ENCODE measurements at places on chromosomes 6 and 20.

DNA sequence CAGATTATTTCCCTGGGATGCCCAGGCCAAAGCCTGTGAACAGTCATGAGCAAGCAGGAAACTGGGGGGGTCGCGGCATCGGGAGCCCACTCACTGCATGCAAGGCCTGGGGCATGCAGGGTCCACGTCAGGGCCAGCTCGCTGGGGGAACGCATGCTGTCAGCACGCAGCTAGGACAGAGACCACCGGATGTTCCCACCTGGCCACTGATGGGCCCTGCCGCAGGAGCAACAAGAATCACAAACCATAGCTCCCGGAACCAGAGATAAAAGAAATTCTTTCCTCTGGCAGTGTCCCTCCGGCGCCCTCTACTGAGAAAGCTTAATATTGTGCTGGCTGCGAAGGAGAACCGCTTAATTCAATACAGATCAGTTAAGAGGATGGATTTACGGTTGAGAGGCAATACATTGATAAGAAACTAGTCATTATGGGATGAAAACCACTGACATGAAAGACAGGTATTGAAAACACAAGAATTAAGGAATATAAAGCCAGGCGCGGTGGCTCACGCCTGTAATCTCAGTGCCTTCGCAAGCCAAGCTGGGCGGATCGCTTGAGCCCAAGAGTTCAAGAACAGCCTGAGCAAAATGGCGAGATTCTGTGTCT lies 32.6 kb downstream of the C6orf15 start:
- DNase-seq = peak; percentile 71
- no peak overlapping the region for H3K27ac ChIP-seq
- H3K27me3 ChIP-seq = no peaks in the 10 kb centered on the region
- H3K4me1 ChIP-seq = 0 out of 2 replicates have a peak, but pooled peaks cover 5% of the 10 kb centered on the region
- H3K36me3 ChIP-seq = no peaks in the 10 kb centered on the region

- no peak overlapping the region for H3K27ac ChIP-seq
- no peak overlapping the region for H3K4me3 ChIP-seq
- no peaks in the 10 kb centered on the region for H3K36me3 ChIP-seq
- H3K4me1 ChIP-seq = no peaks in the 10 kb centered on the region
- no peaks in the 10 kb centered on the region for H3K27me3 ChIP-seq
Measured at GRCh38 chr6:149657441-149657840, 8.9 kb upstream of the KATNA1 start.

DNA sequence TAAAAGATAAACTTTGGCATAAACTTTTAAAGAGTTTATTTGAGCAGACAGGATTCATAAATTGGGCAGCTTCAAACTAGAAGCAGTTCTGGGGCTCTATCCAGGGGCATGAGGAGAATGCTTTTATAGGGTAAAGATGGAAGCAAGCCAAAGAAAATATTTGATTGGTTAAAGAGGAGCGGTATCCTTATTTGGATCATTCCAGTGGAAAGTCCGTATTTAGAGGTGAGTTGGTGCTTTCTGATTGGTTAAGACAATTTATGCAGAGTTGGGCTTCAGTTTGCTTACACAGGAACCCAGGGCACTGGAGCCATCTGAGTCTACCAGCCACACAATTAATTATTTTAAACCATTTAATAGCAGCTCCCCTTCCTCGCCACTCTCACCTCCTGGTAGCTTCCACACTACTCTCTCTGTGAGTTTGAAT lies 37.9 kb upstream of the RNF217 start:
- H3K27ac ChIP-seq = no peak overlapping the region
- no peaks in the 10 kb centered on the region for H3K36me3 ChIP-seq
- H3K27me3 ChIP-seq = no peaks in the 10 kb centered on the region
- H3K4me3 ChIP-seq = no peak overlapping the region
- H3K4me1 ChIP-seq = no peaks in the 10 kb centered on the region
- DNase-seq = no peak

DNA sequence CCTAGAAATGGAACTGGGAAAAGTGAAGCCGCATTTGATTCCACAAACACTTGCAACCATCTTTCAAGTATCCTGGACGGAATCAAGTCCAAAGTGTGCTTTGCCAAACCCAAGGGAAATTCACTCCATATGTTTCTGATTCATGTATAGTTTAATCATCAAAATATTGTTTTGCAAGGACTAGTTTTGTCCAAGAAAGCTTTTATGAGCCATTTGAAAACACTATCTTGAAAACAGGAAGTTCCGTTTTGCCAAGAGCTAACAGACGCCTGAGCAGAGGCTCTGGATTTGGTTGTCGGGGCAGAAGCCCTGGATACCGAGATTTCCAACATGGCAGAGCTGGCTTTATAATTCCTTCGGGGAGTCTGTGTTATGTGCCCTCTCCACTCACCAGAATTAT lies 251.1 kb downstream of the PHACTR1 start:
- no peaks in the 10 kb centered on the region for H3K27me3 ChIP-seq
- DNase-seq = no peak
- no peaks in the 10 kb centered on the region for H3K4me1 ChIP-seq
- no peak overlapping the region for H3K27ac ChIP-seq
- no peak overlapping the region for H3K4me3 ChIP-seq

- no peaks in the 10 kb centered on the region for H3K27me3 ChIP-seq
- peak; percentile 12 for DNase-seq
- peaks cover 16% of the 10 kb centered on the region for H3K4me1 ChIP-seq
- H3K27ac ChIP-seq = no peak overlapping the region
Measured at GRCh38 chr6:99178168-99178567, 171.3 kb downstream of the FAXC start.

DNA sequence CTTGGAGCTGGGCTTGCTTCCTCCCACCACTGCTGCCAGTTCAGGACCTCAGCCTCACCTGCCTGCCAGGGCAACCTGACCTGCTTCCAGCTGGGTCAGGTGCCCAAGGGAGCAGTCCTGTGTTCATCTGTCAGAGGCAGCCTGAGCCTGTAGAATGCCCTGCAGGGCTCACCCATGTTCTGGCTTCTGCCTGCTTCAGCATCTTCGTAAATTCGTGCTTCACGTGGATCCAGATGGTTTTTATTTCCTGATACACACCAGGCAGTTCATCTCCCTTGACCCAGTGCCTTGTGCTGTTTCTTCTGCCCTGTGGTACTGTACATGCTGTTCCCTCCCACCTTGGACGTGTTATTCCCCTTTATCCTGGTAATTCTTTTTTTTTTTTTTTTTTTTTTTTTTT lies 50.2 kb downstream of the ARID1B start:
- H3K27me3 ChIP-seq = no peaks in the 10 kb centered on the region
- no peak overlapping the region for H3K4me3 ChIP-seq
- no peaks in the 10 kb centered on the region for H3K36me3 ChIP-seq
- no peaks in the 10 kb centered on the region for H3K4me1 ChIP-seq

DNA sequence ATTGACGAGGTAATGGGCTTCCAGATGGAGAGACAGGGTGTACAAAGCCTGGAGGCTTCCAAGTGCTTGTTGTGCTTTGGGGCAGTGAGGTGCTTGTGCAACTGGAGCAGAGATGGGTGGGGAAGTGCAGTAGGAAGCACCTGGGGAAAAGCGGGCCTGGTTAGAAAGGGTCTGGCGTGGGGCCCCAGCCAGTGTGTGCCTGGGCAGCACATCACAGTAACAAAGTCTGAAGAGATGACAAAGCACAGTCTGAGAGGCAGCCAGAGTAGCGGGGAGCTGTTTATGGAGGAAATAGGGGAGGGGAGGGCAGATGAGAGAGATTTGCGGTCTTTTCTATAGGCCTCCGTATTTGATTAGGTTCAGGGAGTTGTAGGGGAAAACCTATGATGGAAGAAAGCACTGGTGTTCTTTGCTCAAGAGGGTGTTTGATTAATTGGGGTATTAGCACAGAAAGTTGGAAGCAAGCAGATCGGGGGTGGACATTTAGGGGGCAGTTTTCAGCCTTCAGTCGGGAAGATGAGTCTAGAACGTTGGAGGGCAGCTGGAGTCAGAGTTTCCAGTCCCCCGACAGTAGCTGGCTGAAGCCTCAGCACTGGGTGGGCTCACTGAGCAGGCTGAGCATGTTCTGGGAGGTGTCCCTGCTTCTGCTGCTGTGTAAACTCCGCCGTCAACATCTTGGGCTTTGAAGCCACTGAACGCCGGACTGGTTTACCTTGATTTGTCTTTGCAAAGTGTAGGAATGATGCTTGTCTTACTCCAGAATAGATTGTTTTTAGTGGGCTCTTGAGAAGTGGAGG lies 15.5 kb upstream of the MROH8 start:
- no peaks in the 10 kb centered on the region for H3K4me1 ChIP-seq
- no peak overlapping the region for H3K4me3 ChIP-seq
- H3K27ac ChIP-seq = peak overlapping the region; percentile 17
- DNase-seq = no peak
- no peaks in the 10 kb centered on the region for H3K27me3 ChIP-seq
- H3K36me3 ChIP-seq = peaks cover 8% of the 10 kb centered on the region

DNA sequence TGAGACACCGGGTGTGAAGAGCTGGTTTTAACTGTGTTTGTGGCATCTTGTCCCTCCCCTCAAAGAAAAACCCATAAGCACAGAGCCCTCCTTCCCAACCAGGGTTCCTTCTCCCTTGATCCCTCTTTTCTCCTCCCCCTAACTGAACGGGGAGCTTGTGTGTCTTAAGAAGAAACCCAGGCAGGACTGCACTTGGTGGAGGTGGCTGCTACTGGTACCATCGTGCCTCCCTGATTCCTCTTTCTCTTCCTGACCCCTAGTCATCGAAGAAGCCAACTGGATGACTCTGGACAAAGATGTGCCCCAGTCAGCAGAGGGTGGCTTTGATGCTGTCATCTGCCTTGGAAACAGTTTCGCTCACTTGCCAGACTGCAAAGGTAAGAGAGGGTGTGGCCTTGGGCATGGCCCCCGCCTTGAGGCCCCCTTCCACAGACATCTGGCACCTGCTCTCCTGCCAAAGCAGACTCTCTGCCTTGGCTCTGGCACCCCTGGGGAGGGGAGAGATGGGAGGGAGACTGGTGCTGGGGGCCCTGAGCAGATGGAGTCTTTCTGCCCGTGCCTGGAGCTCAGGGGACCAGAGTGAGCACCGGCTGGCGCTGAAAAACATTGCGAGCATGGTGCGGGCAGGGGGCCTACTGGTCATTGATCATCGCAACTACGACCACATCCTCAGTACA lies 2.1 kb downstream of the GNMT start:
- no peak for DNase-seq
- no peaks in the 10 kb centered on the region for H3K27me3 ChIP-seq
- no peak overlapping the region for H3K4me3 ChIP-seq
- H3K4me1 ChIP-seq = no peaks in the 10 kb centered on the region

Data from Caco-2 (cell line).